ENCODE measurements at places on chromosomes 7 and 10. TPM values are rescaled to one million over a fixed set of nuclear protein-coding genes. Genes with fewer than 3 reads are reported as not detected.

- no peaks in the 10 kb centered on the region for H3K27me3 ChIP-seq
- no peaks in the 10 kb centered on the region for H3K36me3 ChIP-seq
- no peaks in the 10 kb centered on the region for H3K4me1 ChIP-seq
- H3K27ac ChIP-seq = no peak overlapping the region
- no peak for DNase-seq
Observed at GRCh38 chr10:44706745-44707144, 204.4 kb upstream of the TMEM72 start.

DNA sequence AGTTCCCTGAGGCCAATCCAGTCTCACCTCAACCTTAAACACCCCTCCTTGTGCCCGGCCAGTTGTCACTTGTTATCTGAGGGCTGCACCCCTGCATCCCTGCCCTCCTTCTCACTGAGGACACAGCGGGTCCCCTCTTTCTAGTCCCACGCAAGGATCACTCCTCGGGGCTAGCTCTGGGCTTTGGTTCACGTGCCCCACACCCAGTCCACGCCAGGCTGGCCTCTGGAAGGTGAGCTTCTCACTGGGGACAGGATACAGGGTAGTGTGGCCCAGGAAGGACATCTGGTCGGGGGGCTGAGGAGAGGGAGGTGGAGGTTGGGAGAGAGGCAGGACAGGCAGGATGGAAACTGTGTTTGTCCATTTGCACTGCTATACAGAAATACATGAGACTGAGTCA lies 25.5 kb downstream of the UPP1 start:
- H3K27me3 ChIP-seq = no peaks in the 10 kb centered on the region
- H3K4me3 ChIP-seq = no peak overlapping the region
- H3K36me3 ChIP-seq = no peaks in the 10 kb centered on the region
- H3K27ac ChIP-seq = no peak overlapping the region

DNA sequence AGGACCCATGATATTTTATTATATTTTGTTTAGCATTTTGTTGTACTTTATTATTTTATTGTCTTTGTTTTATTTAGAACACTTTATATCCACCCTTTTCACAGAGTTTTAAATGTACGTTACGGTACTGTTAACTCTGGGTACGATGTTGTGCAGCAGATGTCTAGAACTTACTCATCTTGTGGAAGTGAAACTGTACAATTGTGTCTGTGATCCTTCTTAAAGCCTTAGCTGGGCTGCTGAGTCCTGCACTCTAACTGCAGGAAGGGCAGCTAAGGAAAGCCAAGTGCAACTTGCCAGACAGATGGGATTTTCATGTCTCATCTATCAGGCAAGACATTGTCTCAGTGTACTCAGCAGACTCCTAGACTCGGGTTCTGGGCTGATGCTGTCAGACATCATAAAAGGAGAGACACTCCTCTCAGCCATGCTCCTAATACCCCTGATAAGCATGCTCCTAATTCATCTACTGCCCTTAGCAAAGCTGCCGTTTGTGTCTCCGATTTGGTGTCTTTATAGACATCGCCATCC lies 14.6 kb upstream of the INSYN2A start:
- H3K4me3 ChIP-seq = no peak overlapping the region
- no peak overlapping the region for H3K27ac ChIP-seq
- H3K4me1 ChIP-seq = no peaks in the 10 kb centered on the region
- H3K36me3 ChIP-seq = no peaks in the 10 kb centered on the region
- no peak for DNase-seq

HKDC1 gene
- 0.13 TPM for total RNA-seq

GBX1 gene
- not detected for total RNA-seq

SPOCK2 gene
- total RNA-seq = 1.5 TPM
